ENCODE measurements at places on chromosomes 1 and 21.

- no peak for DNase-seq
Measured at GRCh38 chr1:62304515-62304914, 14.7 kb downstream of the KANK4 start.

- peak; percentile 73 for DNase-seq
Measured at GRCh38 chr1:202235856-202236837, 42.5 kb downstream of the LGR6 start.

DNA sequence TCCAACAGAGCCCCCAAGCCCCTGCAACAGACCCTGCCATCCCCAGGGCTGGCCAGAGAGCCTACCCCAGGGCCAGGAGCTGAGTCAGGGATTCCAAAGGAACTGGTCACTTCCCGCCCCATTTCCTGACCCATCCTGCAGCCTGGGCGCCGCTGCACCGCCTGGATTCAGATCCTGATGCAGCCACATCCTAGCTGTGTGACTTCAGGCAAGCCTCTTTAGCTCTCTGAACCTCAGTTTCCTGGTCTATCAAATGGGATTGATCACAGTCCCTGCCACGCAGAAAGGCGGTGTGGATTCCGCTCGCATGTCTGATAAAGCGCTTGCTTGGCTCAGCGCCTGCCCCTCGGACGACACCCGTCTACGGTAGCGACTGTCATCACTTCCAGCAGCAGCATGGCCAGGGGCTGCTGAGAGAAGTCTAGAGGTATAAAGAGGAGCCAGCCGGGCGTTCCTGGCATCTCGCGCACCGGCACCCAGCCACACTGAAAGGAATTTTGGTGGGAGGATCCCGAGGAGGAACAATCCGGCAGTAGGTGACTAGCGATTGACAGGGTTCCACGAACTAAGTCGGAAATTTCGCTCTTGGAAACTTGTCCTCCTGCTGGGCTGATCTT lies 10.1 kb downstream of the EPHA2 start:
- no peak for DNase-seq

DNA sequence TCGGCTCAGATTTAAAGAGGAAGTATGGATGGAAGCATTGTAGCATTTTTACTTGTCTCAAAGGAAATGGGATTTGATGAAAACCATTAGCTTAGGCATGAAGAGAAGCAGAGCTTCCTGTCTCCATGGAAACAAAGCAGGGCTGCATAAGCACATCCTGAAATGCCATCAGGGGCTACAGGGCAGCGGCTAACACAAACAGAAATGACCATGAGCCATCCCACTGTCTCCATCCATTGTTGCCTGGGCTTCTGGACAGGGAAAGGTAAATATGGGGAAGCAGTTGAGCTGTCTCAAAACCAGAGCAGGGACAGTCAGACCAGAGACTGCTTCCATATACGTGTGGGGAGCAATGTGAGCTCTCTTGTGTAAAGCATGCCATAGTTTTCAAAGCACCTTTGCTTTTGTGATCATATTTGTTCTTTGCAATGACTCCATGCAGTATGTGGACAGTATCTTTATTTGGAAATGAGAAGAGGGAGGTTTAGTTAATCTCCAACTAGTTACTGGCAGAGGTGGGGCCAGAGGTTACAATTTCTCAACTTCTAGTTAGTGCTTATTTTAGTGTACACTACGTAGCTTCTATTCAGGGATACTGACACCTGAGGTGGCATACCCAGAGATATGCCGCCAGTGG lies 176.1 kb downstream of the CACNA1E start:
- no peak for DNase-seq

GRCh38 chr21:42226626-42227025 lies 7.7 kb downstream of the ABCG1 start:
- DNase-seq, result no peak

GRCh38 chr1:35807614-35808449 lies at the start of gene AGO4:
AGO4 (plus strand) TSS chr1:35808016; CDS start chr1:35808417, 401 bp downstream.
- DNase-seq, result no peak

GRCh38 chr1:29539971-29540370 lies 303.6 kb downstream of the PTPRU start:
- DNase-seq, result no peak

- no peak for DNase-seq
Measured at GRCh38 chr1:45922374-45922773, 119.0 kb downstream of the MAST2 start.

GRCh38 chr1:222970711-222971110 lies 155.9 kb downstream of the DISP1 start:
- DNase-seq, result no peak

GRCh38 chr21:41429925-41430491 lies 4.0 kb downstream of the MX1 start:
- no peak for DNase-seq

DNA sequence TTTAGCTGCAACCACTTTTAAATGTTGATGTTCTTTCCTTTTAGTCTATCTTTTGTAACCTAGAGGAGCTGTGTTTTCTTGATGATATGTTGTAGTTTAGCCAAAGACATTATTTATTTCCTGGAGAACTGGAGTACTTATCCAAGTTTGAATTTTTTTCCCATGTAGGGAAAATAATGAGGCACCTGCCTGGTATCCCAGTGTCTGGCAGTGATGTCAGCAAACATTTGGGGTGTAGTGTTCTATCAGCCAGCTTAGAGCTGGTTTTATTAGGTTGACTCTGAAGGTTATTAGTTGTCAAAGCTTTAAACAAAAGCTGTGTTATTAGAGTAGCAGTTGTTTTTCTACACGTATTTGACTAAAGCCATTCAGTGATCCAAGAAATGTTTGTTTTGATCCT lies 3.2 kb downstream of the CTPS1 start:
- DNase-seq, result no peak

DNA sequence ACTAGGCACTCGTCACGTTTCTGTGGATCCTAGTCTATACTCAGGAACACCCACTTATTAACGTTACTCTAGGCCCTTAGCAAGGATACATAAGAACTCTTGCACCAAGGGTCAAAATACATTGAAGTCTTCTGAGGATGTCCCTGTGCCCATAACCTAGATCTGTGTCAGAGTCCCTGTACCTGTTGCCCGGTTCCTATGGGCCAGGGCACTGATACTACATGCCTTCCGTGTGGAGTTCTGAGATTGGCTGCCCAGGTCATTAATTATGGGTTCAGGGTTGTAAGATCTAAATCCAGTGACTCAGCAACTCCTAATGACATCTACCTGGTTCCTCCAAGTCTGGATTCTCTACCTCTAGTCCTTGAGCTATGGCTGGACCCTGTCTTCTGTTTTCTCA lies 69.5 kb downstream of the GPR137B start:
- DNase-seq, result no peak

GRCh38 chr1:36159614-36160387 lies 3.8 kb downstream of the MAP7D1 start:
- no peak for DNase-seq

- no peak for DNase-seq
Measured at GRCh38 chr1:187516874-187517273, 688.1 kb downstream of the PLA2G4A start.

DNA sequence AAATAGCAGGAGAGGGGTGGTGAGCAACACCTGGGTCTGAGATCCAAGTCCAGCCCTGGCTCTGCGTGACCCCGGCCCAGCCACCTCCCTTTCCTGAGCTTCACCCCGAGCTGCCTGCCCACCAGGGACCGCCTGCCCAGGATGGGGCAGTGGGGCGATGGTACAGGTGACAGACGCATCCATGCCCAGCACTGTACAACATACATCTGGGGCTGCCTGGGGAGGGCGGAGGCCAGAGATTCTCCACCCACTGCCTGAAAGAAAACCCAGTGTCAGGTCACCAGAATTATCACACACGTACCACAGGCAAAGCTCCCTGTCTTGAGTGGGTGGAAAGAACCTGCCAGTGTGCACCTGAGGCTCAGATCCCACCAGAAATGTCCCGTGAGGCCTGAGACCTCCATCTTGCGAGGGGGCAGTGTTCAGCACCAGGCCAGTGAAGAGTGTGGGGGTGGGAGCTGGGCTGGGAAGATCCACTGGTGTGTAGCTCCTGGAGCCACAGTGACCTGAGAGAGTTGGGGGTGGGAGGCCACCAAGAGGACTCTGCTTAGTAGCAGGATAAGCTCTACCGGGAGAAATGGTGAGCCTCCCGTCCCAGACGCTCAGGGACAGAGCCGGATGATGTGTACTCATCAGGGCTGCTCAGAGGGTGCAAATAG lies 81.5 kb downstream of the DMRTB1 start:
- no peak for DNase-seq

GRCh38 chr1:244161236-244161510 lies 110.1 kb downstream of the ZBTB18 start:
- DNase-seq, result no peak

GRCh38 chr1:65224681-65225091 lies 76.7 kb downstream of the AK4 start:
- DNase-seq, result no peak

- no peak for DNase-seq
Measured at GRCh38 chr1:175882192-175882591, 138.8 kb upstream of the TNR start.

DNA sequence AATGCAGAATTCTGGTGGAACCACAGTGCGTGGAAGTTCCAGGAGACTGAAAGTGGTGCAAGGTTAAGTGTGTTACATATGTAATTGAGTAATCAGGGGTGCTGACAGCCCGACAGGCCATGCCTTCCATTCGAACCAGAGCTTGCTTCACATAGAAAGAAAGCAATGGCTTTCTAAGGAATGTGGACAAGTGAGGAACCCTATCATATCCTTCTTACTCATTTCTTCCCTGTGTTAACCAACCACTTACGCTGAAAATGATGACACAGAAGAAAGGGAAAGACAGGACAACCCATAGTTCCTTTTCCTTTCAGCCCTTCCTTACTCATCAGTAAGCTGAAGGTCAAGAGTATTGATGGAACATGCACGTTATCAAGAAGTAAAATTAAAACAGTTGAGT lies 48.1 kb upstream of the KCNA3 start:
- no peak for DNase-seq

- DNase-seq, result no peak
Measured at GRCh38 chr1:61353797-61354406, 271.5 kb downstream of the NFIA start.

DNA sequence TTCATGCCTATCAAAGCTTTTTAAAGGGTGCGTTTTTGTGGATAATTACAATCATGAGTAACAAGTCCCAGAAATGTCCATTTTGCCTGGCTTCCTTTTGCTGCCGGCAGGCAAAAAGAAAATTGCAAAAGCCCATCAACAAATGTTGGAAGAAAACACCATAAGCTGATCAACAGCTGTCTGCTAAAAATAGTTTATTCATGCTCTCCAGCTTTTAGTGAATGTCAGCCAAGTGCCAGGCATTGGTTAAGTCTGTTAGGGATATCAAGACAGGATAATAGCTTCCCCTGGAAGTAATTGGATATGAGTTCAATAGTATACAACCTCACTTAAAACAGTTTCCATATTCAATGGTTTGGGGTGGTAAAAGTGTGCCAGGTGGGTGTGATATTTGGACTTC lies 13.6 kb upstream of the AGMAT start:
- no peak for DNase-seq

DNA sequence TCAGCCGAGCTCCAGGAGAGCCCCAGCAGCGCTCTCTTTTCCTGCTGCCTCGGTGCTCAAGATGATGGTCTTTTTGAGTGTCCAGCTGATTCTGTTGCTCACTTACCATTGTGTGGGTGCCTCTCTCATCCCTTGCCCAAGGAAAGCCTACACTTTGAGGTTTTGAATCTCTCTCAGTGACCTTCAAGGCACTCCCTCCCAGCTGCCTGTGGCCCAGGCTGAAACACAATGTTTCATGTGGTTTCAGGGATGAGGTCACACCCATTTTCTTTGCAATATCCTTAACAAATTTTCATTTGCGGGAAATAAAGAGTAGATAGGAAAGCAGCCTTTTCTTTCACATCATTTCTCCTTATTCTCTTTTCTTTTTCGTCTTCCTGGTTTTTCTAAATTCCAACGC lies 12.6 kb upstream of the MRPS14 start:
- no peak for DNase-seq

DNA sequence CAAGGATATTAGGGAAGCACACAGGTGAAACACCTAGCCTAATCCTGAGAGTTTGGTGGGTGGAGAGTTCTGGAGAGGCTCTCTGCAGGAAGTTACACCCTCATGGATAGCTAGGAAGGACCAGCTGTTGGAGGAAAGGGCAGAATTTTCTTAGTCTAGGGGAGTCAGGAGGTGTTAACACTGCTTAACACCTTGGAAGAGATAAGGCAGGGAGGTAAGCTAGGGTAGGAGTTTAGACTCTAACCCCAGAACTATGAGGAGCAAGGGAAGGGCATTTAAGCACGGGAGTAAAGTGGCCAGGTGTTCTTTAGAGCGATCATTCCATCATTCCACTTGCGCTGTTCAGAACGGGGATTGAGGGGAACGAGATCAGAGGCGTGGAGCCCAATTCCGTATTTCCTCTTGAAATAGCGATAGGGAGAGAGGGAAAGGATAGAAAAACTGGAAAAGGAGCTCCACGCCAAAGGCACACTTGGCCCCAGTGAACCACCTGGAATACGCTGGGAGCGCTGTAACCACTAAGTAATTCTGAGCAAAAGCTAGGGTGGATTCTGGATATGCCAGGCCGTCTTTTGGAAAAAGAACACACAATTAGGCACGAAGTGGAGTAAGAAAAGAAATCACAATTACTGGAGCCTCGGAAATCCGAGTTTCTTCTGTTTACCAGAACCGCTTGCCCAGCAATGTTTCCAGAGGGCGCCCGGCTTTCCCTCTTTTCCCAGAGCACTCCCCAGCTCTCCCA lies 1.5 kb upstream of the GPR137B start:
- no peak for DNase-seq

- no peak for DNase-seq
Measured at GRCh38 chr1:51549016-51549619, 30.1 kb upstream of the EPS15 start.

DNA sequence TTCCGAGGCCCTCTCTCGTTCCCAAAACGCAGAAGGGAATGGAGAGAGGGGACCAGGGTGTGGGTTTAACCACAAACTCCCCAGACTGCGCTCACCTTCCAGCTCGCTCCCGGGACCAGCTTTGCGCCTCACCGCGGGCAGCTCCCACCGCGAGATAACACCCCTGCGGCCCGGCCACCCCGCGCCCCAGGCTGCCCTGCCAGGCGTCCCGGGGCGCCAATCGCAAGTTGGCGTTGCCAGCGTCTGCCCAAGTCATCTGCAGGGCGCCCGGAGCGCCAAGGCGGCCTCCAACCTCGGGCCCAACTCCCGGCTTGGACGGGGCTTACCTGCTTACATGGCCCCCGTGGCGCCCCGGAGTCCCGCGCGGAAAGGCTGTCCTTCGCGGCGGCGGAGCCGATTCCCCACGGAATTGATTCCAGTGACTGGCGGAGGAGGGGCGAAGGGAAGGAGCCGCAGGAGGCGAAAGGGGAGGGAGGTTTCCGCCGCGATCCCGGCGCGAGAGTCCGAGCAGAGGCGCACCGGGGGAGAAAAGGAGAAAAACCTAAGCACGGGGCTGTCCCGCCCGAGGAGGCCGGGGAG lies 456 bp downstream of the PTPN14 start:
- DNase-seq, result no peak

DNA sequence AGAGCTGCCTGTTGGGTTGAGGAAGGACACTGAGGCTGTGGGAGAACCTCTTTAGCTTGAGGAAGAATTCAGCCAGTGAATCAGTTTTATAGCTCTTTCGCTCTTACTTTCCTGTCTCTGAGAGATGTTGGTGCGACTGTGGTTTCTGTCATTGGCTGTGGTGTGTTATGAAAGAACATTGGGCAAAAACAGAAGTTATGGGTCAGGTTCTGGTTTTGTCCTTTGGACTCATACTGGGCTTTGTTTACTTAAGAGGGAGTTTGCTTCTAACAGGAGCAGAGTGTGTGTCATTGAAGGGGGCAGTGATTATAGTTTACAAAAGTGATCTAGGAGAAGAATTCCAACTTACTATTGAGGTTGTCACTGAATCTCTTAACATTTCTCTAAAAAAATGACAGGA lies 97.0 kb downstream of the TLR5 start:
- DNase-seq, result no peak

GRCh38 chr1:233338102-233338501 lies 10.6 kb downstream of the MAP3K21 start:
- DNase-seq, result no peak
